Left ventricle myocardium superior (tissue), 1 donor: ENCODE measurements at places on chromosomes 5 and 9.

DNA sequence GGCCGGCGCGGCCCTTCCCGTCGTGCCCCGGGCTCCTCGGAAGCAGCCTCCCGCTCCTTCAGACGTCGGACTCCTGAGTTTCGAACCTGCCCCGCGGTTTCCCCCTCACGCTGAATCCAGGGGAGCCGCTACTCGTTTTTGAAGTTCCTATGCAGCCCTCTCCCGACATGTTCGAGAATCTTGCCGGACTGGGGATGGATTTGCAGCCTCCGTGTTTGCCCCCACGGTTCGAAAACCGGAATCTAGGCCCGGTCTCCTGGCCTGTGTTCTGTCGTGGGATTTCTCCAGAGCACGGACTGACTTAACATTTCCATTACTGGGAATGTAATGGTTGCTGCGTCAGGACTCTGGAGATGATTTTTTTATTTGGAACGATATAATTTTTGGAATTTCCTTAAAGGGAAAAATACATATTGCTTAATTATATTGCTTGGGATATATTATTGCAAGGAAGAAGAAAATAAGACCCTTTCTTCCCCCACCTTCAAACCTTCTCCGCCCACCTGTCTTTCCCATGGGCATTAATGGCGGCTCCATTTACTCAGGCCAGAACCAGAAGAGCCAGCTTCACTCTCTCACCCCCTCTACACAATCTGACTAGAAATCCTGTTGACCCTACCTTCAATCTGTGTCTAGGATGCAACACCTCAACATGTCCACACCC is 8.5 kb upstream of the MGAT1 start:
- DNase-seq = no peak

- DNase-seq = no peak
Observed at GRCh38 chr9:100211476-100211875, 112.4 kb downstream of the INVS start.

DNA sequence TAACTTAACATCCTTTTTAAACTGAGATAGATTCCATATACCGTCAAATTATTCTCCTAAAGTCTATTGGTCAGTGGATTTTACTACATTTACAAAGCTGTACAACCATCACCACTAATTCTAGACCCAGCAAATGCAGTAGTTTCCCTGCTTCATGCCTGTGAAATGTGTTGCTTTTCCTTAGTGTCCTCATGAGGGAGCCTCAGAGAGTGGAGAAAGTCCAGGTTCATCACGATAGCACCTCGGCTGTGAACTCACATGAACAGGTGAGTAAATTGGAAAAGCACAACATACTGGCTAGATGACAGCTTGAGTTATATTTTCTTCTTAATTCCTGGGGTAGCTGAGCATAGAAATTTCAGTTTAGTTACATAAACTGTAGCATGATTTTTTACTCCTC is 653.7 kb downstream of the MTRR start:
- DNase-seq = no peak

DNA sequence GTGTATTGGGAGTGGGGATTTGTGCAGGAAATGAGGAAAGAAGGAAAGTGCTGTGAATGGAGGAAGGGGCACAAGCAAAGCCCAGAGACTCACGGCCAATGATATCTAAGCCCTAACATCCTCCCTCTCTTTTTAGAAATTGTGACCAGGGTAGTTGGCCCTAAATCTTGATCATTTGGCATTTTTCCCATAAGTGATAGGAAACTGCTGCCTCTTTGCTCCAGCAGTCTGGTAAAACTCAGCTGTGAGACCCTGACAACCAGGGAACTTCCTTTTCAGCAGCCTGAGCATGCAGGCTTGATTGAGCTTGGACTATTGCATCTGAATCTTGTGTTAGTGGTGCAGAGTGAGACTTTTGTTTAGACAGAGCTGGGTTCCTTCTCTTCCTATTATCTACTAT is 9.6 kb upstream of the ADRB2 start:
- no peak for DNase-seq

GRCh38 chr9:68443624-68444023 is 87.2 kb downstream of the PGM5 start:
- DNase-seq = no peak

GRCh38 chr5:59496524-59497134 is 396.9 kb downstream of the PDE4D start:
- no peak for DNase-seq

- DNase-seq = no peak
Observed at GRCh38 chr5:66343370-66344071, 199.4 kb downstream of the SREK1 start.

DNA sequence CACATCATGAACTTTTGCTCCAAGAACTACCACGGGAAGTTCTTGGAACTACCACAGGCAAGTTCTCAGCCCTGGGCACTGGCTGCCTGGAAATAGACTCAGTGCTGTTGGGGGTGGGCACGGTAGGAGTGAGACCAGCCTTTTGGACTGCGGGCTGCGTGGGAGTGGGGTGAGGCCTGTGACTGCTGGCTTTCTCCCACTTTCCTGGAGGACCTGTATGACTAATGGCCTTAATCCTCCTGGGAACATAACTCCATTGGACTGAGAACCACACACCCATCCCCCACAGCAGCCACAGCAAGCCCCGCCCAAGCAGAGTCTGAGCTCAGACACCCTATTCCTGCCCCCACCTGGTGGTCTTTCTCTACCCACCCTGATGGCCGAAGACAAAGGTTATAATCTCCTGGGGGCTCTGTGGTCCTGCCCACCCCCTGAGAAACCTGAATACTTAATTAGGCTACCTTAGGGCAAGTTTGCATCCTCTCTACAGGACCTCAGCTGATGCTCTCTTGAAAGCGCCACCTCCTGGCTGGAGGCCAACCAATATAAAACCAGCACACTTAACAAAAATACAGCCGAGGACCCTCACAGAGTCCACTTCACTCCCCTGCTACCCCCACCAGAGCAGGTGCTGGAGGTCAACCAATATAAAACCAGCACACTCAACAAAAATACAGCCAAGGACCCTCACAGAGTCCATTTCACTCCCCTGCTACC is 112.6 kb downstream of the CACNA1B start:
- DNase-seq = peak; percentile 14

GRCh38 chr5:12392246-12392645 is 488.0 kb upstream of the CTNND2 start:
- DNase-seq = no peak

- DNase-seq = no peak
Observed at GRCh38 chr5:143225511-143225910, 178.0 kb downstream of the NR3C1 start.

- no peak for DNase-seq
Observed at GRCh38 chr5:95845391-95845790, 22.9 kb upstream of the GLRX start.

DNA sequence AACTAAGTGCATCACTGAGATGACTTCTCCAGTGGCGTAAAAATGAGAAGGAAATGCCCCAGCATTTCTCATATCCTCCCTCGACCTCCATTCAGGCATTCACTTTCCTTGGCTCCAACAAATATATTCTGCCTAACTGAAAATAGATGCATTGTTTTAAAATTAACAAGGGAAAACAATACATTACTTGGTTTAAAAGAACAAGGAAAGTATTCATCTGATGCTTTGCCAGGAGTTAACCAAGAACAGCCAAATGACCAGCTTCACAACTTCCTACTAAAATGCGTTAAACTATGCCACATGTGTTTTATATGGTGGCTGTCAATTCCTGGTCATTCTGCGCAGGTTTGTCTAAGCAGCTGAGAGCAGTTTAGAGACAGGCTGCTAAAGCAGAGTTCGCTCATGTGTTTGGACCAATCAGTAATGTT is 121.4 kb downstream of the GNAQ start:
- DNase-seq = no peak

DNA sequence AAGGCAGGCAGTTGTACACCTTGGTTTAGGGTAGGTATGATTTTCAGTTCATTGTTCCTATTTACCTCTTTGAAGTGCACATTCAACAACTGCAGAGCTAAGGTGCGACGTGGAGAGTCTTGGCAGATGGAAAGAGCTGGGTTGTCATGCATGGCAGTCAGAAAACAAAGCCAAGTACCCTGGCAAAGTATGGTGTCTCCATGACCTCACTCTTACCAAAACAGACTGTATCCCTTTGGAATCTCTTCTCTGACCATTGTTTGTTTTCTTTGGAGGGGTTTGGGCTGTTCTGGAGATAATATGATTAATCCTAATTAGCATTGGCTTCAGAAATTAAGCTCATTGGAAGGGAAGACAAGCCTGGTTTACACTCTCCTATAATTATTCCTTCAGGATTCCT is 665.7 kb downstream of the DNAH5 start:
- DNase-seq = no peak

DNA sequence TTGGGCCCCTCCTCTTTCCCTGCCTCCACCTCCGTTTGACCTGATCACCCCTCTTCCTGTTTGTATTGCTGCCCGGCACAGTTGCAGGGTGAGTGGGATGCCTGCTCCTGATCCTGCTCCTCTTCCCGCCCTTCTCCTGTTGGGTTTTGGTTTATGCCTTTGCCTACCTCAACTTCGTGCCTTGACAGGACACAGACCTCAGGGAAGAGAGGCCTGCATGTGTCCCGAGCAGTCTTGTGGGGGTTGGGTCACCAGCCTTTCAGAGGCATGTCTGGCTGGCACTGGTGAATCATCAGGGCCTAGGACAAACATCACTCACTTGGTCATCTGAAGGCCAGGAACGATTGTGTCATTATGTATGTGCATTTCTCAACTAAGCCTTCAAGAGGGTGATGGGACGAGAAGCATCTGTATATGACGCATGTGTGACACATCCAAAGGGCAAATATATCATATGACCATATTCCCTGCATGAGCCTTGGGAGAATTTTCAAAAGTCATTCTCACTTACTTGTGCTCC is 56.9 kb downstream of the NPR3 start:
- no peak for DNase-seq

- DNase-seq = no peak
Observed at GRCh38 chr5:73596705-73597328, 29.2 kb upstream of the ARHGEF28 start.

DNA sequence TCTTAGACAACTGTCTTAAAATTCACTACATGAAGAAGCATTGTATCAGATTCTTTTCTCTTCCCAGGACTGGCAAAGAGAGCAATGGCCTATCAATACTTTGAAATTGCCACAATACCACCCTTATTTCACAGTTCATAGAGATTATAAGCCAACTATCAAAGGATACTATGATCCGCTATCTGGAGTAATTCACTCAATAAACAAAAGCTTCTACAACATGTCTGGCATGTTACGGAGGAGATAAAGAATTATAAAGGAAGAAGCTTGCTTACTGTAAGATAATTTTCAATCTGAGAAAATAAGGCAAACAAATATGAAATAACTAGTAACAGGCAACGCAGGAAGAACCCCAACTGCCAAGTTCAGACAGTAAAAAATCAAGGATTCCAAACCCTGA is 114.8 kb downstream of the GNAQ start:
- no peak for DNase-seq

DNA sequence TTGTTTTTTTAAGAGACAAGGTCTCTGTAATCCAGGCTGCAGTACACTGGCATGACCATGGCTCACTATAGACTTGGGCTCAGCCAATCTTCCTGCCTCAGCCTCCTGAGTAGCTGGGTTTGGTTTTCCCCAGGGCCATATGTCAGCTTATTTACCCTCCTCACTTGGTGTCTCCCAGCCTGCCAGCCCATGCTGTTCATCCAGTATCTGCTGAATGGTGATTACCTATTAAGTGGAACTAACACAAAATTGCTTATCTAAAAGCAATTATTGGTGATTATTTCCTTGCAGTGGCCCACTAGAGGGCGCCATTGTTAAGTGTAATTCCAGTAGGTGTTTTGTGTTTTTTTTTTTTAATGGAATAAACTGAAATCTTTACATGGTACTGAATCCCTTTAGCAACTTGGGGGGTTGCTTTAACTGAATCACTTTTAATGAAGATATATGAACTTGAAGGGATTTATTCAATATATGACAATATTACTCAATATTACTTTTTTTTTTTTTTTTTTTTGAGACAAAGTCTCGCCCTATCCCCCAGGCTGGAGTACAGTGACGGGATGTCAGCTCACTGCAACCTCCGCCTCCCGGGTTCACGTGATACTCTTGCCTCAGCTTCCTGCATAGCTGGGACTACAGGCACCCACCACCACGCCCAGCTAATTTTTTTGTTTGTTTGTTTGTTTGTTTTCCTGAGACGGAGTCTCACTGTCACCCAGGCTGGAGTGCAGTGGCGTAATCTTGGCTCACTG is 13.8 kb downstream of the EXOSC2 start:
- DNase-seq = peak; percentile 61

- peak; percentile 44 for DNase-seq
Observed at GRCh38 chr9:111937781-111938426, 41.3 kb downstream of the UGCG start.

GRCh38 chr5:154071799-154072413 is 33.1 kb downstream of the MFAP3 start:
- no peak for DNase-seq

DNA sequence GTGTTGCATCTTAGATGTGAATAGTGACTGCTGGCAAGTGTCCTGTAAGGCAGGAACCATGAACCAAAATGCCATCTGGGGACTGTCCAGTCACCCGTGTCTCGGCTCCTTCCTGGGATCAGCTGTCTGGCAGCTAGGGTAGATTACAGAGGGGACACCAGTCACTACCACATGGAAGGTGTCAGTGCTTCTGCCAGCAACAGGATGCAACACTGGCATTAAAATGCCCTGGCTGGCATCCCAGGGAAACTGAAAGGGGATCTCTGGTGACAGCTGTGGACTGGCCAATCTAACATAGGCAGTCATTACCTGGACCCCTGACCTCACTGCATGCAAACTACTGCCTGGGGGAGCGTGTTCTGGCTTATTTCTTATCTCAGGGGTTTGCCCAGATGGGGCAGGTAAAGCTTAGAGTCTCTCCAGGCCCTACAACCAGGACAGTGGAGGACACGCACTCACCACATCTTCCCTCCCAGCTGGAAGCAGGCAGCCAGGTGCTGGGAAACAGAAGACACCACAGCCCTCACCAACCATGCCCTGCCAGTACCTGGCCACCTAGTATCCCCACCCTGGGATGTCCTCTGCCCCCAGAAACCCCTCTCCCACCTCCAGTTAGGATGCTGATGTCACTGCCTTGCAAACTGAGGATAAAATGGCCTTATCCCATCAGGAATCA is 83.8 kb downstream of the SEMA4D start:
- DNase-seq = peak; percentile 61

- no peak for DNase-seq
Observed at GRCh38 chr5:116459301-116459700, 115.3 kb downstream of the SEMA6A start.
